Progenitor cell of endocrine pancreas (in vitro differentiated cells): ENCODE measurements at places on chromosomes 11 and 22. TPM values are rescaled to one million over a fixed set of nuclear protein-coding genes. Genes with fewer than 3 reads are reported as not detected.

The OR51B2 gene
- total RNA-seq = not detected in 2 replicates

The ANO5 gene
- 6.2 and 6.5 TPM in 2 replicates for total RNA-seq

The MYO18B gene
- total RNA-seq = 1.9 and 2.8 TPM in 2 replicates

The FJX1 gene
- 11.2 and 12.9 TPM in 2 replicates for total RNA-seq

DNA sequence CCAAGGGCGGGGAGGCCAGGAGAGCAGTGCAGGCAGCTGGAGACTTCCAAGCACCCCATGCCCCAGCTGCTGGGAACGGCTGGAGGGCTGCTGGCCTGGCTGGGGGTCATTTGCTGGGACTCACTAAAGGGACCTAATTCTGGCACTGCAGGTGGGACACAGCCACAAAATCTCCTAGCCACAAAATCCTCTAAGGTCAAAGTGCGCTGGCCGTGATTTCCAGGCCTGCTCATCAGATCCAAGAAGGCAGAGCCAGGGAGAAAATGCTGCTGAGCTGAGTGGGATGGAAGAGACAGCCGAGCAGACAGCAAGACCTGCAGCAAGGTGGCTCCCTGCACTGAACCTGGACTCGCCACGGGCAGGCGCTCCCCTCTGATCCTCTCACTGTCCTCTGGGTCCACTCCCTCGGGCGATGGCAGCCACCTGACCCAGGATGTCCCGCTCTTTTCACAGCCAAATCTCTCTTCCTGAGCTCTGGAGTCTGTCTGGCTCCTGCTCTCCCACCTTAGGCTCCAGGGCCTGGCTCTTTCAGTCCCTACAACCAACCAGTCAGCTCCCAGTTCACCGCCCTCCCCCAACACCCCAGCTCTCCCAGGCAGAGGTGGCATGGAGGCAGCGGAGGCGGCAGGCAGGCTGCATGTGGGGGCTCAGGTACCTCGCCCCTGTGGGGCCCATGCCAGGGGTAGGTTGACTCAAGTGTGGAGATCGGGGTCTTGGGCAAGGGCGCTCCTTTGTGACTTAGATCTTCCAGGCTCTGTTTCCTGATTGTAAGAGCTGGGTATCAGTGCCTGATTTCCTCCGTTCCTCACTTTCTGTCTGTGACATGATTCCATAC lies 14.5 kb downstream of the OVOL1 start:
- DNase-seq = no peak

- no peak for DNase-seq
Measured at GRCh38 chr22:31083377-31083768, 2.3 kb downstream of the SMTN start.

DNA sequence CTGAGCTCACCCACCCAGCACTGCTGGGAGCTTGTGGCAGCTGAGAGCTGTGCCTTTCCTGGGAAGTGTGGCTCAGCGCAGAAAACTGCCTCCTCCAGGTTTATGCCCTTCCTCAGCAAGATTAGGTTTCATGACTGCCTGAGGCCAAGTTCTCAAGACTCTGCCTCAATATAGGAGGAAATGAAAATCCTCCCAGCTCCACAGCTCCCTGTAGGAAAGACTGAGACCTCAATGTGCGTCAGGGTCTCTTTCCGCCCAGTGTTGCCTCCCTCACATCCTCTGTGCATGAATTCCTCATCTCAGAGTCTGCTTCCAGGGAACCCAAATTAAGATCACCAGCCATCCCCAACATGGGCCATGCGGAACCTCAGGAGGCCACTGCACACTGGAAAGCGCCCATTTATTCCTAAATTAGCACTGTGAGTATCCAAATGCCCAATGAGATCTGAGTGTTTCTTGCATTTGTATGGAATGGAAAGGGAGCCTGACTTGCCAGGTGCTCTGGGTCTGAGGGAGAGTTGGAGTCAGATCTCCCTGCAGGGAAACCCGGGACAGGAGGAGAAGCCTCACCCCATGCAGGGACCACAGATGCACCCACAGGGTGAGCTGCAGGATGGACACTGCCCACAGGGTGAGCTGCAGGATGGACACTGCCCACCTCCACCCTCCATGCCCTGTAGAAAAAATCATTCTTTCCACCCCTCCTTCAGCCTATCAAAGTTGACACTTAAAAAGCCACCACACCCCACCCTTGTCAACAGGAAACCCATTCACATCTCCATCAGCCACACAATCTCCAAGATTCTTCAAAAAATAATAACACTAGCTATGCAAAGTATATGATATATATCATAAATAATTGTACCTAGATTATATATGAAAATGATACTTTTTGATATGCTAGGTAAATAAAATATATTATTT lies 97.4 kb upstream of the IGLL5 start:
- DNase-seq = no peak

GRCh38 chr11:76226626-76227025 lies 20.3 kb upstream of the WNT11 start:
- DNase-seq = no peak

- DNase-seq = no peak
Measured at GRCh38 chr22:44816141-44816540, 63.8 kb downstream of the ARHGAP8 start.

GRCh38 chr11:61295596-61295926 lies 445 bp upstream of the VWCE start:
- DNase-seq = no peak

DNA sequence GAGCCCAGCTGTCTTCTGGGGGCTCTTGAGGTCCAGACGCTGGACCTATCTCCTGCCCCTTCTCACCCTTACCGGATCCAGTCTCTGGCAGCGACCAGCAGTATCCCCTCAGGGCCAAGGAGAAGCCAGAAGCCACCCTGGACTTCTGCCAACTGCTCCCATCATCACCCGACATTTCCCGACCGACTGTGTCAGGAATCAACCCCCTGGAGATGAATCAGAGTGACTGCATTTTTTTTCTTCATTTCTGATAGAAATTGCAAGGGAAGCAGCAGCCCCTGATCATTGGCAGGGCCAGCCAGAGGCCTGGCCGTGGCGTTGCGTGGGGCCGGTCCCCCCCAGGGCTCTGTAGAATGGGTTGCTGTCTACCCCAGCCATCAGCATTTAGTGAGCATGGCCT lies 5.2 kb upstream of the LIF start:
- no peak for DNase-seq

GRCh38 chr11:34623463-34623862 lies 2.6 kb downstream of the EHF start:
- no peak for DNase-seq

DNA sequence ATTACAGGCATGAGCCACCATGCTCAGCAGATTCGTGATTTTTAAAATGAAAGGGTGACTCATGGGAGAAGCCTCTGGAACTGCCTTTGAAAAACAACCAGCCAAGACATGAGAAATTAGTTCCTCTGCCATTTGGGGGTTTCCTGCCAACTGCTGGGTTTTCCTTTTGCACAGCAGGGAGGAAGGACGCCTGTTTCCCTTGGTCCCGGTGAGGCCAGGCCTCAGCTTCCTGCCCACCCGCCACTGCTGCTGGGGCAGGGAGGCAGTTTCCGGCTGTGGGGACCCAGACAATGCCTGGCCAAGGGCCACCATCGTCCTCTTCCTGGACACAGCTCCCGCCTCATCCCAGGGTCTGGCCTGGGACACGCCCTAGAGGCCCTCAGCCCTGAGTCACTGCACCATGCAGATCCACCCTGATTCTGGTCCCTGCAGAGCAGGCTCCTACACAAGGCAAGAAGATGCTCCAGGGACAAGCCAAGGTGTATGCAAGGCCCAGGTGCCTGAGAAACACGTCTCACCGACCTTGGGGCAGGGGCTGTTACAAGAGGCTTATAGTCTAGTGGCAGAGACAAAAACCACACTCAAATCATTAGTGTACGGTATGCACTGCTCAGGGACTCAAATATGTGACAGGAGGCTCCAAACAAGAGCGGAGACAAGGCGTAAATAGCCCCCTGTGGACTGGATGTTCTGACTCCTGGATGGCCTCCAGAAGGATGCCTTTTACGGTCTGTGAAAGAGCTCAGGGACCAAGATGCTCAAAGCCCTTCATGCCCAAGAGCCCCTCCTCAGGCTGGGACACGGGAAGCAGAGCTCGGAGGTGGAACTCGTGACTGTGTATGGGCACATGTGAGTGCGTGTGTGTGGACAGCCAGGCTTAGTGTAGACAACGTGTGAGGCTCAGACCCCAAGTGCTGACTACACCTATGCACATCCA lies 10.0 kb downstream of the PPM1F start:
- no peak for DNase-seq
